Right atrium auricular region (tissue), 2 donors: ENCODE measurements at places on chromosomes 2 and 18. TPM values are rescaled to one million over a fixed set of nuclear protein-coding genes. Genes with fewer than 3 reads are reported as not detected.
A peak's percentile ranks its signal among the peaks of the same experiment; 100 is the strongest.

DNA sequence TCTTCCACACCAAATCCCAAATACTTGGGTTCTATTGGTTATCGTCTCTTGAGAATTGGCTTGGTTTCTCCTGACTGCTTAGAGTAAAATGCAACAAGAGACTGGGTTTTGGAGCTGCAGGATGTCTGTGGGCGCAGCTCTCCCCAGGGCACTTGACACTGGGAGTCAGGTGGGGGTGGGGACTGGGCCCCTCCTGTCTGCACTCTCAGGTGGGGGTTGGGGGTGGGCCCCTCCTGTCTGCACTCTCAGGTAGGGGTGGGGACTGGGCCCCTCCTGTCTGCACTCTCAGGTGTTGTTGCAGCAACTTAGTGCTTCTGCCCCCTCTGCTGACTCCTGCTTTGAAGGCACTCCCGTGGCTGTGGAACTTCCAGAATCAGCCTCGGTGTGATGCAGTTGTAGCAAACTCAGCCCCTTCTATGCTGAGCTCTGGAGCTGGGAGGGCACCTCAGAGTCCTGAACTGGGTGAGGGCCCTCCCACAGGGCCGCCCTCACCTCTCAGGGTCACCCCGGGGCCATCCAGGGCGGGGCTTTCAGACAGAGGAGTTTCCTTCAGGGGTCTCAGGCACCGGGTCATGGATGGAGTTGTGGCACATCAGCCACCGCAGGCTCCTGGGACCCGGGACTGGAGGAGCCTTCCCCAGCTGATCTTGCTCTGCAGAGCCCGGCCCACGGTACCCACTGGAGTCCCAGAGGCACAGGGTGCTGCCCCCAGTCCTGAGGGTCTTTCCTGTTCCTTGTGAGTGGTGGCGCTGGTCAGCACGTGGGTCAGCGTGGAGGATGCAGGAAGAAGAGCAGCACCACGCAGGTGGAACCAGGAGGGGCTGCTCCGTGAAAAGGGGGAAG lies 22.9 kb upstream of the CIDEA start:
- no peak overlapping the region for H3K4me3 ChIP-seq
- no peaks in the 10 kb centered on the region for H3K36me3 ChIP-seq

DNA sequence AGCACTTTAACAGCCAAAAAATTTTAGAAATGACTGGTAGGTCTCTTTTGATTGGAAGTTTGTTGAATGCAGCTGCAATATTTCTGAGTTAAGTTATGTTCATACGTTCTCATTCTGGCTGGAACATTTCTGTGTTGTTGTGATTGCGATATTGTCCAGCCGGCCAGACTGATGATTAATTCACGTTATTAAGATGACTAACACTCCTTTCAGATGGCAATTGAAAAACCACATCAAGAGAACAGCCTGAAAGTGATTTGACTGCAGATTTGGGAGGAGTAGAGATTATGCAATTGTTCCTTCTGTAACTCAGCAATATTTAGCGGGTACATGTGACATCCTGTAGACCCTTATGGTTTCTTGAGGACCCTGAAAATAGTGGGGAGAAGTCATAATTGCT lies 133.7 kb downstream of the FBXO15 start:
- DNase-seq, result peak; percentile 69
- no peak overlapping the region for H3K27ac ChIP-seq
- no peaks in the 10 kb centered on the region for H3K27me3 ChIP-seq
- no peaks in the 10 kb centered on the region for H3K4me1 ChIP-seq

DNA sequence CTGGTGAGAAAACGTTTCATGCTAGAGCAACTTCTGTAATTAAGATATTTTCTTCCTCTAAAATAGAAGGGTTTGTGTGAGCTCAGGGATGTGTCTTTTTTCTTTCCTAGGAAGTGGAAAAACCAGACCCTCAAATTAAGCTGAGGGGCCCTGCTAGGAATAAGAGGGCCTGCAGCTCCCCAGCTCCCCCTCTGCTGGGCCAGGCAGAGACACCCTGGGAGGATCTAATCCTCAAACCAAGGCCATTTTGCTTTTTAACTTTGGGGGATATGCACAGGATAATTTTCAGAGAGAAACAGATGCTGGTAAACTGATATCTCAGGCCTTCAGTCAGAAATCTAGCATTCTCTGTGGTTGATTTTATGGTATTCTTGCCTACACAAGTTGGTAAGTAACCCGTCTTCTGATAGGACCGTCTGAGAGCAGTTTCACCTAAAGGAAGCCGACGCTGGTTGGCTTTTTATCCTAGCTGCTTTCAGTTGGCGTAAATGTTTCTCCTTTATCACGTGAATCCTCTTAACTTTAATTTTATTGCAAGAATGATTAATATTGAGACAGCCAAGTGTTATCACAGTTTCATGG lies 34.8 kb downstream of the SNTG2 start:
- no peak overlapping the region for H3K27ac ChIP-seq
- no peaks in the 10 kb centered on the region for H3K36me3 ChIP-seq
- no peak for DNase-seq
- no peak overlapping the region for H3K4me3 ChIP-seq

GRCh38 chr2:237393523-237393922 lies 20.4 kb downstream of the COL6A3 start:
- H3K4me1 ChIP-seq, result peaks cover 8% of the 10 kb centered on the region
- no peak overlapping the region for H3K4me3 ChIP-seq
- no peak for DNase-seq
- H3K27ac ChIP-seq, result no peak overlapping the region

The MARCO gene
- total RNA-seq, result 34.1 TPM

The TLX2 gene
- total RNA-seq, result not detected

GRCh38 chr2:98985905-98986666 lies 50.1 kb upstream of the CRACDL start:
- DNase-seq, result no peak
- no peak overlapping the region for H3K4me3 ChIP-seq
- no peaks in the 10 kb centered on the region for H3K4me1 ChIP-seq

- no peak overlapping the region for H3K4me3 ChIP-seq
- no peak for DNase-seq
- H3K36me3 ChIP-seq, result no peaks in the 10 kb centered on the region
- no peaks in the 10 kb centered on the region for H3K27me3 ChIP-seq
Observed at GRCh38 chr2:168311261-168311910, 64.0 kb upstream of the STK39 start.

DNA sequence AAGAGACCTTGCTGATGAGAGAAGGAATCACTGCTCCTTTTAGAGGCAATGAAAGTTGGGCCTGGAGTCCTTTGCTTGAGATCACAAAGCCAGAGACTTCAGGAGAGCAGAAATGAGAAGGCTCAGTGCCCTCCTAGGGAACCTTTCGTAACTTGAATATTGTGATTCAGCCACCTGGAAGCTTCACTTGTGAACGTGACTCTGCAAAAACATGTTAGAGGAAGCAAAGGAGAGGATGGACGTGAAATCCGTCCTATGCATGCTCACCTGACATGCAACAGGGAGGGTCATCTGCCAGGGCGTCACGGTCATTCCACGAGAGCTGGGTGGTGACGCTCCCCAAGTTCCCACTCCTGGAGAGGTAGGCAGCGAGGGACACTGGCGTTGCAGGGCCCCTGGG lies 243.6 kb downstream of the AGAP1 start:
- H3K27me3 ChIP-seq, result no peaks in the 10 kb centered on the region
- no peak overlapping the region for H3K4me3 ChIP-seq
- no peaks in the 10 kb centered on the region for H3K4me1 ChIP-seq
- no peaks in the 10 kb centered on the region for H3K36me3 ChIP-seq
- H3K27ac ChIP-seq, result no peak overlapping the region

- H3K27me3 ChIP-seq, result no peaks in the 10 kb centered on the region
- no peak overlapping the region for H3K4me3 ChIP-seq
- peaks cover 29% of the 10 kb centered on the region for H3K36me3 ChIP-seq
- H3K4me1 ChIP-seq, result no peaks in the 10 kb centered on the region
Observed at GRCh38 chr2:216445501-216445900, 33.2 kb downstream of the SMARCAL1 start.

GRCh38 chr18:10798727-10799550 lies 273.1 kb downstream of the NAPG start:
- H3K4me1 ChIP-seq, result no peaks in the 10 kb centered on the region
- no peak overlapping the region for H3K27ac ChIP-seq
- H3K36me3 ChIP-seq, result no peaks in the 10 kb centered on the region
- H3K27me3 ChIP-seq, result no peaks in the 10 kb centered on the region

GRCh38 chr2:198008230-198008629 lies 203.8 kb downstream of the PLCL1 start:
- H3K36me3 ChIP-seq, result no peaks in the 10 kb centered on the region
- no peak for DNase-seq
- H3K27me3 ChIP-seq, result no peaks in the 10 kb centered on the region
- H3K4me3 ChIP-seq, result no peak overlapping the region
- H3K4me1 ChIP-seq, result no peaks in the 10 kb centered on the region

- peaks cover 8% of the 10 kb centered on the region for H3K36me3 ChIP-seq
- peaks cover 73% of the 10 kb centered on the region for H3K4me1 ChIP-seq
- H3K27me3 ChIP-seq, result no peaks in the 10 kb centered on the region
- no peak for DNase-seq
Observed at GRCh38 chr2:238138331-238139195, at the start of gene KLHL30. TSS of gene KLHL30 (plus strand) at chr2:238138668. CDS start at chr2:238140755, 2,087 bp downstream.

- DNase-seq, result no peak
- H3K4me1 ChIP-seq, result peaks cover 28% of the 10 kb centered on the region
- peak overlapping the region; percentile 59 for H3K4me3 ChIP-seq
- peaks cover 38% of the 10 kb centered on the region for H3K27me3 ChIP-seq
- H3K27ac ChIP-seq, result no peak overlapping the region
Observed at GRCh38 chr2:66576561-66577320, 141.8 kb downstream of the MEIS1 start.

DNA sequence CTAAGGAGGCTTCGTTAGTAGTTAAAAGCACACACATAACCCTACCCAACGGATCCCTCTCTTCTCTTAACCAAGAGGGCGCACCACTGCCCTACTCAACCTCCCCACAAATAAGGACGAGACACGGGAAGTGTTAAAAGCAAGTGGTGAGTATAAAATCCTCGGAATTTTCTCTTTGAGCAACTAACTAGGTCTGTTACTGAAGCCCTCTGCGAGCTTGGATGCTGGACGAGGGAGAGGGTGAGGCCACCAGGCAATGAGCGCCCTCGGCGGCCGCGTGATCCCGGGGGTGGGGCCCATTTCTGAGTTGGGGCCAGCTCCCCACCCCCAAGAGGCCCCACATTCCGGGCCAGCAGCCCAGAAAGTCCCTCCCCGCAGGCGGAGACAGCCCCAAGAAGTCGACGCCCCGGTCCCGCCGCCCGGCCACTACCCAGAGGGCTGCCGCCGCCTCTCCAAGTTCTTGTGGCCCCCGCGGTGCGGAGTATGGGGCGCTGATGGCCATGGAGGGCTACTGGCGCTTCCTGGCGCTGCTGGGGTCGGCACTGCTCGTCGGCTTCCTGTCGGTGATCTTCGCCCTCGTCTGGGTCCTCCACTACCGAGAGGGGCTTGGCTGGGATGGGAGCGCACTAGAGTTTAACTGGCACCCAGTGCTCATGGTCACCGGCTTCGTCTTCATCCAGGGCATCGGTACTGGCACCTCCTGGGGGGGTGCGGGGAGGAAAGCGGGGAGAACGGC lies at the start of gene CYBRD1:
Gene CYBRD1 (plus strand): TSS at position 423 of the 736 bp plus-strand sequence. CDS start 72 bp downstream, at position 495.
- H3K36me3 ChIP-seq, result no peaks in the 10 kb centered on the region
- H3K4me3 ChIP-seq, result peak within 1 kb of the TSS; percentile 83
- H3K4me1 ChIP-seq, result peaks cover 20% of the 10 kb centered on the region
- peak; percentile 90 for DNase-seq
- peak within 1 kb of the TSS; percentile 89 for H3K27ac ChIP-seq
